ENCODE measurements at places on chromosomes 5 and 9. TPM values are rescaled to one million over a fixed set of nuclear protein-coding genes. Genes with fewer than 3 reads are reported as not detected.

- H3K4me1 ChIP-seq, result peaks cover 27% of the 10 kb centered on the region
- no peak overlapping the region for H3K4me3 ChIP-seq
- H3K36me3 ChIP-seq, result no peaks in the 10 kb centered on the region
- DNase-seq, result no peak
- no peaks in the 10 kb centered on the region for H3K27me3 ChIP-seq
Observed at GRCh38 chr5:38431242-38431853, 125.1 kb downstream of the LIFR start.

Gene MZB1
- 1.2 TPM for total RNA-seq

GRCh38 chr5:36841677-36842076 is 34.9 kb upstream of the NIPBL start:
- DNase-seq, result no peak
- no peak overlapping the region for H3K27ac ChIP-seq
- H3K4me3 ChIP-seq, result no peak overlapping the region

Gene SLC1A3
- 25.3 TPM for total RNA-seq

DNA sequence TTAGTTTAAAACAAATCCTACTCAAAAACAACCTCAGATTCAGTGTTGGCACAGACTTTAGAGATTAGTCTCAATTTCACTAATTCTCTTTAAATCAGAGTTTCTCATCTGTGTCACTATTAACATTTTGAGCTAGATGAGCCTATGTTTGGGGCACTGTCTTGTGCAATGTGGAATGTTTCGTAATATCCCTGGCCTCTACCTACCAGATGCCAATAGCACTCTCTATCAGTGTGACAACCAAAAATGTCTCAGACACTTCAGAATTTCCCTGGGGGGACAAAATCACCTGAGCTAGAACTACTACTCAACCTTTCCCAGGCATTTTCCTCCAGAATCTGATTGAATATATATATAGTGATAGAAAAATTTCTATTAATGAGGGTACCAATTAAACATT is 465.2 kb upstream of the RGMB start:
- DNase-seq, result no peak
- H3K4me1 ChIP-seq, result no peaks in the 10 kb centered on the region
- no peaks in the 10 kb centered on the region for H3K27me3 ChIP-seq
- H3K4me3 ChIP-seq, result no peak overlapping the region
- H3K27ac ChIP-seq, result no peak overlapping the region

DNA sequence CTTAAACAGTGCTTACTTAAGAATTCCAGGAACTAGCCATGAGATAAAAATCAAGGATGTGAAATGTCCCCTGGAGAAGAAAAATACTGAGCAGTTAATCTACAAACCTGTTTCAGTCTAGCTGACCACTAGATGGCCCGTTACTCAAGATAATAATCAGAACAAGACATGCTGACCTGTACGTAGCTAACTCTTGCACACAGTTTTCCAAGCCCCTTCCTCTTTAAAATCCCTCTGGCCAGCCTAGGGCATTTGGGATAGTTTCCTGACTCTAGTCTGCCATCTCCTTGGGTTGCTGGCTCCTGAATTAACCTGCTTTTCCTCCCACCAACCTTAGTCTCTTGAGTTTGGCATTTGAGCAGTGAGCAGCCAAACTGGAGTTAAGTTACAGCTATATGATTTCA is 59.2 kb upstream of the TRAF1 start:
- H3K4me1 ChIP-seq, result no peaks in the 10 kb centered on the region
- no peak overlapping the region for H3K27ac ChIP-seq
- H3K4me3 ChIP-seq, result no peak overlapping the region
- H3K36me3 ChIP-seq, result no peaks in the 10 kb centered on the region
- no peaks in the 10 kb centered on the region for H3K27me3 ChIP-seq
- DNase-seq, result no peak

Gene ZNF454
- total RNA-seq, result 0.54 TPM

GRCh38 chr5:10581424-10581748 is 17.5 kb downstream of the ANKRD33B start:
- no peak overlapping the region for H3K4me3 ChIP-seq
- H3K27ac ChIP-seq, result peak overlapping the region; percentile 51
- H3K36me3 ChIP-seq, result no peaks in the 10 kb centered on the region
- H3K27me3 ChIP-seq, result no peaks in the 10 kb centered on the region
- peaks cover 21% of the 10 kb centered on the region for H3K4me1 ChIP-seq

Gene IRX2
- 0.17 TPM for total RNA-seq

DNA sequence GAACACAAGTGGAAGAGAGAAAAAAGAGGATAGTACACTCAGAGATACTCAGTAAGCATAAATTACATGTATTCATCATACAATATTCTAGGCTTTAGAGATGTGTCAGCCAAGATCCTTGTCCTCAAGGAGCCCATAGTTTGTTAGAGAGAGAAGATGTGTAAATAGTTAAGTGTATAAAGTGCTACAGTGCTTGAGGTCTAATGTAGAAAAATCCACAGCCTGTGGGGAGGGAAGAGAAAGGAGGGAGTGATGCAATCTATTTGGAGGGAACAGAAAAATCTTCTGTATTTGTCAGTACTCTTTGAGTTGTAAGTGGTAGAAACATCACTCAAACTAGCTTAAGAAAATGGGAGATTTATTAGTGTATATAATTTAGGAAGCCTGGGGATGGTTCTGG is 81.9 kb downstream of the PALM2AKAP2 start:
- H3K36me3 ChIP-seq, result no peaks in the 10 kb centered on the region
- DNase-seq, result no peak

DNA sequence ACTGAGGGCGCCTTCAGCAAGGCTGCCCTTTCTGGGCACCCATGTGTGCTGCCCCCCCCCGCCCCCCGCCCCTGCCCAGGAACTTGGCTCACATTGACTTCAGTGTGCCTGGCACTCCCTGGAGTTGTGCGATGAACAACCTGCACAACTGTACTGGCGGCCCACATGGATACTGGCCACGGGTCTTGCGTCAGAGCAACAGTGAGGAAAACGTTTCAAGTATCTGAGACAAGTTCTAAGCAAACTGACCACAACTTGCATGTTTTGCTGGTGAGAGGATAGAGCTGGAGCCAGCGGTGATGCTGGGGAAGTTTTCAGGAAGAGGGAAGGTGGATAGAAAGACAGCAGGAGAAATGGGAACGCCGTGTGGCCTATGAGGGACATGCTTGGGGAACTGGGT is 45.4 kb downstream of the HABP4 start:
- no peaks in the 10 kb centered on the region for H3K27me3 ChIP-seq
- no peaks in the 10 kb centered on the region for H3K4me1 ChIP-seq
- no peak overlapping the region for H3K27ac ChIP-seq
- no peak overlapping the region for H3K4me3 ChIP-seq

GRCh38 chr5:109868737-109869136 is 179.0 kb downstream of the MAN2A1 start:
- H3K4me3 ChIP-seq, result no peak overlapping the region
- no peak for DNase-seq
- H3K27ac ChIP-seq, result no peak overlapping the region
- peaks cover 37% of the 10 kb centered on the region for H3K36me3 ChIP-seq
- no peaks in the 10 kb centered on the region for H3K27me3 ChIP-seq

DNA sequence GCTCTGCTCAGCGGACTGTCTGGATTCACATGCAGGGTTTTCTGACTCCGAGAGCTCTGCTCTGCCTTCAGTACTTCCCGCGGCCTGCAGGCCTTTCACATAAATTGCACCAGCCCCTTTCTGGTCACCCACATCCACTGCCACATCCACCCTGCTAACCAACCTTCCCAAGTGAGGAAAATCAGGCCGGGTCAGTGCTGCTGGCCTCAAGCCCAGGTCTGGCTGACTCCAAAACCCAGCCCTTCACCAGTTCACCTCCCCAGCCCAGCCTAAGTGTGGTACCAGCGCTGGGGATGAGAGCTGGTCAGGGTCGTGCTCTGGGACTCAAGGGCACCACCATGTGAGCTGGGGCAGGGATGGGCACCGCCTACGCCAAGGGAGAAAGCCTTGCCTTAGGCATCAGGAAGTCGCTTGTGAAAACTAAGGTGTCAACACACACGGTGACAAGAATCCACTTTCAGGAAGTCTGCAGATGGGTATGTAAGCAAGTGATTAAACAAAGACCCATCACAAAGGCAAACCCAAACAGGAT is 12.3 kb downstream of the LMAN2 start:
- H3K27ac ChIP-seq, result no peak overlapping the region
- no peak for DNase-seq
- H3K36me3 ChIP-seq, result no peaks in the 10 kb centered on the region
- H3K4me3 ChIP-seq, result no peak overlapping the region

- no peaks in the 10 kb centered on the region for H3K4me1 ChIP-seq
- no peaks in the 10 kb centered on the region for H3K36me3 ChIP-seq
- H3K4me3 ChIP-seq, result no peak overlapping the region
- H3K27me3 ChIP-seq, result no peaks in the 10 kb centered on the region
Observed at GRCh38 chr5:6926491-6927038, 213.3 kb downstream of the TENT4A start.

DNA sequence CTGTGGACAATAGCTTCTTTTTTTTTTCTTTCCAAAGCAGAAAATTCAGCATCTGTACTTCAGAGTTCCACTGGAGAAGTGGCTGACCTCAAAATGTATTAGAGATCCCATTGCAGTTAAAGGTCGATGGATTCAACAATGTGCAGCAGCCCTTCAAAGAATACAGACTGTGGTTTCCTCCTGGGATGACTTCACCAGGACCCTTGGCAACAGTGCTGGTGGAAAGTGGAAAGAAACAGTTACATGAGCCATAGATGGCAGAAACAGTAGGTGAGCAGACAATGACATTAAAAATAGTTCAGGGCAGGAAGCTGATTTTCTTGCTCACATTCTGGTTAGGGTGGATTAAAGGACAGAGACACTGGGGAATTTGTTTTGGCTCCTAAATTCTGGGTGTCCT is 62.4 kb downstream of the SLC28A3 start:
- peaks cover 10% of the 10 kb centered on the region for H3K27me3 ChIP-seq
- no peaks in the 10 kb centered on the region for H3K4me1 ChIP-seq
- H3K27ac ChIP-seq, result no peak overlapping the region
- no peaks in the 10 kb centered on the region for H3K36me3 ChIP-seq
- no peak for DNase-seq

- no peak overlapping the region for H3K27ac ChIP-seq
- H3K36me3 ChIP-seq, result peaks cover 64% of the 10 kb centered on the region
- DNase-seq, result no peak
Observed at GRCh38 chr5:5467737-5468136, 45.3 kb downstream of the ICE1 start.

DNA sequence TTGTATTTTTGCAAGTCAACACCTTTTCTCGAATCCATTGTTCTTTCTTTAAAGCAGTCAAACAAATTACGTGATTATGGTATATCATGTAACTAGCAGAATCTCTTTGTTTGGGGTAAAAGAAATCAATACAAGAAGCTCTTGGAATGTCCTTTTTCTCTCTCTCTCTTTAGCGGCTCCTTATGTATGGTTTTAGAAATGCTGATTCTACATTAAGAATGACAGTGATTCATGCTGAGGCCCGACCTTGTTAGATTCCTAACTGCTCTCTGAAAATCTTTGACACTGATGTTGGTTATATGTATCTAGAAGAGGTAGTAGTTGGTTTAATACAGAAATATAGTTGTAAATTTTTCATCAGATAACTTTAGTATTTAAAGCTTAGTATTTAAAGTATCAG is 76.4 kb downstream of the SNX24 start:
- no peaks in the 10 kb centered on the region for H3K36me3 ChIP-seq
- H3K4me3 ChIP-seq, result no peak overlapping the region
- H3K27me3 ChIP-seq, result no peaks in the 10 kb centered on the region
- DNase-seq, result no peak
- H3K4me1 ChIP-seq, result no peaks in the 10 kb centered on the region

Gene TMEM250
- 17.3 TPM for total RNA-seq

- no peaks in the 10 kb centered on the region for H3K27me3 ChIP-seq
- no peak overlapping the region for H3K4me3 ChIP-seq
- no peaks in the 10 kb centered on the region for H3K4me1 ChIP-seq
- no peak overlapping the region for H3K27ac ChIP-seq
Observed at GRCh38 chr5:16976625-16977008, 40.5 kb upstream of the MYO10 start.

Gene STPG3
- not detected for total RNA-seq

Gene FCN2
- total RNA-seq, result not detected

DNA sequence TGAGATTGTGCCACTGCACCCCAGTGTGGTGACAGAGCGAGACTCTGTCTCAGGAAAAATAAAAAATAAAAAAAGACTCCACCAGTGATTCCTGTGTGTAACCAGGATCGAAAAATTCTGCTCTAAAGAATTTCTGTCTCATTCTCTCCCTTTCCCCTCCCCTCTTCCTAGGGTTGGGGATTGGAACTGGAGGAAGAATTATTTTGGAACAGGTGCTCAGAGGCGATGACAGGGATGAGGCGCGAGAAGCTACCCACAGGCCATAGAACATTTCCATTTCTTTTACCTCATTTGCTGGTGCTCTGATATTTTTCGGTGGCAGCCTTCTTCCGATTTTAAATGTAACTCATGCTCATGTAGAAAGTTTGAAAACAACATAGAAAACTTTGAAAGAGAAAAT is 80.1 kb downstream of the DAPK1 start:
- peaks cover 4% of the 10 kb centered on the region for H3K4me1 ChIP-seq
- no peaks in the 10 kb centered on the region for H3K27me3 ChIP-seq
- no peaks in the 10 kb centered on the region for H3K36me3 ChIP-seq
- no peak for DNase-seq
- no peak overlapping the region for H3K4me3 ChIP-seq

Gene OR1Q1
- total RNA-seq, result not detected

- no peak for DNase-seq
- no peaks in the 10 kb centered on the region for H3K27me3 ChIP-seq
- peaks cover 97% of the 10 kb centered on the region for H3K36me3 ChIP-seq
- no peak overlapping the region for H3K27ac ChIP-seq
- no peak overlapping the region for H3K4me3 ChIP-seq
- peaks cover 13% of the 10 kb centered on the region for H3K4me1 ChIP-seq
Observed at GRCh38 chr5:16477541-16477940, 11.9 kb upstream of the ZNF622 start.

GRCh38 chr5:36457511-36458270 is 148.7 kb upstream of the SLC1A3 start:
- no peaks in the 10 kb centered on the region for H3K4me1 ChIP-seq
- no peak overlapping the region for H3K27ac ChIP-seq
- H3K27me3 ChIP-seq, result no peaks in the 10 kb centered on the region
- no peak overlapping the region for H3K4me3 ChIP-seq

Gene HOMER1
- 32.7 TPM for total RNA-seq

GRCh38 chr9:112032009-112032408 is 135.4 kb downstream of the UGCG start:
- no peaks in the 10 kb centered on the region for H3K4me1 ChIP-seq
- no peaks in the 10 kb centered on the region for H3K36me3 ChIP-seq
- no peaks in the 10 kb centered on the region for H3K27me3 ChIP-seq
- DNase-seq, result no peak
- H3K27ac ChIP-seq, result no peak overlapping the region
- no peak overlapping the region for H3K4me3 ChIP-seq

DNA sequence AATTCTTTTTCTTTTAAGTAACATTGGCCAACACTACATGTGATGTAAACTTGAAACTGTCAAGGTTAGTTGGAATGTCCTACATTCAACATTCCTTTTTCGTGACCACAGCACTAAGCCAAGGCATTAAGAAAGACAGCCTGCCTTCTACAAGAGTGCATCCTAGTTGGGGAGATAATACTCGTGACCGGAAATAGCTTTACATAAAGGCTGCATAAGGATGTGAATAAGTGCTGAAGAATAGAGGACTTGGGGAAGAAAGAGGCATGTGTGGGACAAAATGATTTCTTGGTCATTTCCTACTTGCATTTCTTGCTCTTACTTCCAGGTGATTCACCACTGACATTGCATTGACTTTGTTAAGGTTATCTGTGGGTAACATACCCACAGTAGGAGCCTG is 282.0 kb downstream of the DMRT2 start:
- H3K4me3 ChIP-seq, result no peak overlapping the region
- no peak overlapping the region for H3K27ac ChIP-seq
- no peaks in the 10 kb centered on the region for H3K36me3 ChIP-seq
- no peaks in the 10 kb centered on the region for H3K4me1 ChIP-seq
- DNase-seq, result no peak

Measured in psoas muscle (tissue), 8 donors.